ENCODE measurements at places on chromosomes 6 and 20.

DNA sequence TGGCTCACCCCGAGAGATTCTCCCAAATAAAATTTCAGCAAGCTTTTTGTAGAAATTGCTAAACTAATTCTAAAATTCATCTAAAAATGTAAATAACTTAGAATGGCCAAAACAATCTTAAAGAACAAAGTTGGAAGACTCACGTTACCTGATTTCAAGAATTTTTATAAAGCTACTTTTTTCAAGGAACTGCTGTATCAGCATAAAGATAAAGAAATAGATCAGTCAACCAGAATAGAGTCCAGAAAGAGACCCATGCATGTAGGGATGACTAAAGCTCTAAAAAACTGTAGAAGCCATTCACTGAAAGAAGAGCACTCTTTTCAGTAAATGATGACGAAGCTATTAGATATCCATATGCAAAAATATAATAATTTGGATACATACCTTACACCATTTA lies 652.1 kb downstream of the TBC1D32 start:
- no peak for DNase-seq

DNA sequence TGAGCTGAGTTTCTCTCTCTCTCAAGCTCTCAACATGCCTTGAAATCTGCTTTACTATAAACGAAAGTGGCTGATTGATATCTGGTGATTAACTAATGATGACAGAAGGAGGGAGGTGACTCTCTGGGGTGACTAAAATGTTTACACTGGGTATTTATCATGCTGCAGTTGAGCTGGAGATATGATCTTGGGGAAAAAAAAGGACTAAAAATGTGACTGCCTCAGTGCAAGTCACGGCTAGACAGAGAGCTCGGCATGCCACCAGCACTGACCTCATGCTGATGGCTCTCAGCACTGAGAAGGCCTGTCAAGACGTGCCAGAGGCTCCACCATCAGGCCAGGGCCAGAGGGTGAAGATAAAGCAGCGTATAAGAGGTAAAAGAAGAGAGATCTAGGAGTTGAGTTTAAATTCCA lies 103.1 kb upstream of the SPACA1 start:
- DNase-seq, result no peak

DNA sequence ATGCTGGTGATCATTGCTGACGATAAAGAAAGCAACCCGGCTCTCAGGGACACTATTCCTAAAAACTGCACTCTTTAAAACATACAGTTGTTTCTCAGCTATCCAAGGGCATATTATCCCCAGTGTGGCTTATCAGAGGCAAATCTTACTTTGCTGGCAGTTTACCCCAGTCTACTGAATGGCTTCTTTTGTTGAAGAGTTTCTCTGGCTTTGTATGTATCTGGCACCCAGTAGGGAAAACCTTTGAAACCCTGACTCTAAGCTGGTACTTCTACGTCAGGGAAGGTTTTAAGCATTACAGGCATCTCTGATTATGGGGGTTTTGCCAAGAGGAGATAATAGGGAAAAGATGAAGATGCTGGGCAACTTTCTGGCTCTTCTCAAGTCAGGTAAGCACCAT lies 637.6 kb upstream of the CHD6 start:
- no peak for DNase-seq

DNA sequence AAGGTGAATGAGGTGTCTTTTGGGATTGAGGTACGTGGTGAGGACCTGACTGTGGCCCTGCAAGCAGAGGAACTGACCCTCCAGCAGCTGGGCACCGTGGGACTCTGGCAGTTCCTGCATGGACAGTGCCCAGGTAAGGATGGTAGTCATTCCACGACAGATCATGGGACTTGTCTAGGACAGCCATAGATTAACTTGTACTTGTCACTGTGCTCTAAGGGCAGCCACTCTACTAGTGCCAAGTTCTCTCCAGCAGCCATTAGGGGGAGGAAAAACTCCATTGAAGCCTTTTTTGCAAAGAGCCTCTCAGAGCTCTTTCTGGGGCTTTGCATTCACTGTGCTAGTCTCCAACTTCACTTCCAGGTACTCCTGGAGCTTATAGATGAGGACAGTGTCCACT lies 20.4 kb downstream of the TAF11 start:
- no peak for DNase-seq

GRCh38 chr6:12097791-12098190 lies 85.7 kb downstream of the HIVEP1 start:
- no peak for DNase-seq

- DNase-seq, result no peak
These were observed 52.9 kb downstream of the UBR2 start for GRCh38 chr6:42616716-42617115.

GRCh38 chr6:27517928-27518787 lies 45.3 kb upstream of the ZNF184 start:
- no peak for DNase-seq

DNA sequence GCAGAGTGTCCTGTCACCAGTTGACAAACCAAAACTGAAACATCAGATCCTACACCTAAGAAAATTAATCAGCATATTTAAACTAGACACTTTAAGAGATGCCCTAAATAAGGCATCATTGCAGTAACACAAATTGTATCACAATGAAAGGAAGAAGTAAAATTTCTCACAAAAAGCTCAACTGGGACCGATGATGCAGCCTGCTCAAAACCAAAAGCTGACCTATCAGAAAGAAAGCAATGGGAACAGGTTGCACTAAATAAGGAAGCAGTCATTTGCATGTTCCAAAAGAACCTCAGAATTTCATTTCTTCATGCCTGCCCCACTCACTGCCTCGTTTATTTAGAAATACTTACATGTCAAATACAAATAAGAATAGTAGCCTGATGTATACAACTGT lies 12.1 kb downstream of the HIVEP2 start:
- no peak for DNase-seq

DNA sequence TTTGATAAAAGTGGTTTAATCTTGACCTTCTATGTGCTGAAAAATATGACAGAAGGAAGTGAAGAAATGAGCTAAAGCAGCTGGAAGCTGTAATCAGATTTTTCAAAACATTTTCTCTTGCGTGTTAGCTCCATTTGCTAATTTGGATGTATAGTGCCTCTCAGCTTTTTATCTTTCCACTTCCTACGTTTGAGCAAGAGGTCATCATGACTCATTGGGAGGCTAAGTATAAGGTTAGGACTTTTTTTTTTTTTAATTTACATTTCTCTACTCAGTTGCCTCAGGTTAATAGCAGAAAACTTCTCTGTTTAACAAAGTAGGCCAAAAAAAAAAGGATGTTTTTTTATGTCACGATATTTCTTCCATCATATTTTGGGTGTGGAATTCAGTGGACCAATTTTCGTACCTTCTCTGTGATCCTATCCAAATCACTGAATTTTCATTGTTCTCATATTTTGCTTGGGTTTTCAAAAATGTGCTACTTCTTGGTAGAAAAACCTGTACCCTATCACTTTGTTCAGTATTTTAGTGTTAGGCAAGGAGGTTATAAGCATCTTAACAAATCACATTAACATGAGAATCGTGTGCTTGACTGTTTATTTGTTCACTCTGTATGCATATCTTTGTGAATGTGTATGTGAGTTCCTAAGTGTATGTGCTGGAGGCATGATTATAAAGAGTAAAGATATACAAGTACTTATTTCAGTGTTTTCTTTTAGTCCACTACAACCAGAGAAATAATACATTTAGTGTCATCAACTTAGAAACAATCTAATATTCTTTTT lies 1028.3 kb upstream of the EYS start:
- no peak for DNase-seq

GRCh38 chr6:52759085-52759484 lies 4.2 kb downstream of the GSTA2 start:
- no peak for DNase-seq

DNA sequence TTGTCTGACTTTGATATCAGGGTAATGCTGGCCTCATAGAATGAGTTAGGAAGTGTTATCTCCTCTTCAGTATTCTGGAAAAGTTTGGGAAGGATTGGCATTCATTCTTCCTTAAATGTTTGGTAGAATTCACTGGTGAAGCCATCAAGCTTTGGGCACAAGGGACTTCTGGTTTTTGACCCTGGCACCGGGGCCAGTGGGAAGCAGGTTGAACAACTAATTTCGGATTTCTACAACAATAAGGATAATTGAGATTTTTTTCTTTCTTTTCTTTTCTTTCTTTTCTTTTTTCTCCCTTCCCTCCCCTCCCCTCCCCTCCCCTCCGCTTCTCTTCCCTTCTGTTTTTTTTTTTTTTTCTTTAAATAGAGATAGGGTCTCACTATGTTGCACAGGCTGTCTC lies 70.4 kb downstream of the EFCAB8 start:
- DNase-seq, result no peak

- DNase-seq, result no peak
These were observed 34.9 kb upstream of the PRDM1 start for GRCh38 chr6:106051226-106051625.

DNA sequence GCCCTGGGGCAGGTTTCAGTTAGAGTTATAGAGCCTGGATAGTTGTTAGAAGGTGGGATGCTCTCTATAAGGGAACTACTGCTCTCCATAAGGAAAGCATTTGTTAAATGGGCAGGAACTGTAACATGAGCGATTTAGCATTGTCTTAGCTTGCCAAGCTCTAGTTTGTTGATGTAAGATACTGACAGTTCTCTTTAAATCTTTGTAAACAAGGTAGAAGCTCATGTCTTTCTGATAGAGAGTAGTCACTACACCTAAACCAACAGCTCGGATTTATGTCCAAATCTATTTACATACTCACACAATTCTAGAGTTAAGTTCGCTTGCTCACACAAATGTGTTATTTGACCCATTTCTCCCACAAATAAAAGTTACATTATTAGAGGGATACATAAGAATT lies 87.3 kb downstream of the PLCB1 start:
- DNase-seq, result no peak

DNA sequence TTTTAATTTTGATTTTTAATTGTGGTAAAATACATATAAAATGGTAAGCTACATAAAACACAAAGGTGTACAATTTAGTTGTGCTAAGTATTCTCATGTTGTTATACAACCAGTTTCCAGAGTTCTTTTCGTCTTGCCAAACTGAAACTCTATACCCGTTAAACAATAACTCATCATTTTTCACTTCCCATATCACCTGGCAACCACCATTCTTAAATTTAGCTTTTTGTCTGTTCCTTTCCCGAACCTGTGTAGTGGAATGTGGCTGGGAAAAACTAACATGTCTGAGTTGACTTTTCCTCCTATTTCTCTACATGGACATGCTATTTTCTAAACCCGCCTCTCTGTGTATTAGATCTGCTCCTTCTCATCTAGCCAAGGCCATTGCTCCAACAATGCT lies 27.6 kb downstream of the RPRD1B start:
- DNase-seq, result no peak

DNA sequence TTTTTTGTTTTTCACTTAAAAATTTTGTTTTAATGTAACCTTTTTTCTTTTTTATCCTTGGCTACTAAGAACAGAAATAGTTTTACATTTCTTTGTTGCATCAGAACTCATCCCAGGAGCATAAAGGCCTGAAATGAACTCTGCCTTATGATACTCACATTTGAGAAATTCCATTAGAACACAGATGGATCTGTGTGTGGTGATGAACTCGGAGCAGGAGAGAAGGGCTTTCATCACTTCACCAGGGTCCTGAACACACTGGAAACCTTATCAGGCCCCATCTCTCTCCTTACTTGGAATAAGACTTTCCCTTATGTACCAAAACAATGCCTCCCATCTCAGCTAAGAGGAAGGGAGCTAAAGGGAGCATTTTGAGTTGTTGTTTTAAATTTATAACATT lies 139.4 kb downstream of the PHF3 start:
- no peak for DNase-seq

- no peak for DNase-seq
These were observed 6.2 kb downstream of the NCOA5 start for GRCh38 chr20:46083531-46084061.

GRCh38 chr6:90351696-90352095 lies 55.1 kb upstream of the BACH2 start:
- no peak for DNase-seq

DNA sequence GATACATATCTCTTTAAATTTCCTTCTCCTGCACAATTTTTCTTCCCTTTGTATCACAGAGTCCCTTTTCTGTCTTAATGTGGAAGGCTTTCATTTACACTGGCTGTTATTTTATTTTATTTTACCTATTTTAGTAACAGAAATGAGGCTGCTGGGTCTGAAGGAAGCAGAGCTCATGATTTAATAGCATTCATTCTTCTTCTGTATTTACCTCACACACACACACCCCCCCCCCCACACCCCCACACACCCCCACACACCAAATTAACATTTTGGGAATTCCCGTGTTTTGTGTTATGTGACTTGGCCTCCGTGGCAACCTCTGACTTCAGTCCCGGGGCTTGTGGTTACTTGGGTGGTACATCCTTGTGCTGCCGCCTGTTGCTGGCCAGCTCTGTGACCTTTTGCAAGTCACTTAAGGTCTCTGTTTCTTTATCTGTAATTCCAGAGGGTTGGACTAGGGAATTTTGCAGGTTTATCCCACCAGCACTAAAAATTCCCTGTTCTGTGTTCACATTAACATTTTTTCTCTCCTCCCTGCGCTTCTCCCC lies 108.8 kb downstream of the TIAM2 start:
- DNase-seq, result no peak

GRCh38 chr6:74117113-74117512 lies 421.1 kb downstream of the CD109 start:
- no peak for DNase-seq

- no peak for DNase-seq
These were observed 10.6 kb downstream of the CTCFL start for GRCh38 chr20:57514273-57514751.

GRCh38 chr6:75802366-75802765 lies 53.3 kb downstream of the MYO6 start:
- DNase-seq, result no peak

DNA sequence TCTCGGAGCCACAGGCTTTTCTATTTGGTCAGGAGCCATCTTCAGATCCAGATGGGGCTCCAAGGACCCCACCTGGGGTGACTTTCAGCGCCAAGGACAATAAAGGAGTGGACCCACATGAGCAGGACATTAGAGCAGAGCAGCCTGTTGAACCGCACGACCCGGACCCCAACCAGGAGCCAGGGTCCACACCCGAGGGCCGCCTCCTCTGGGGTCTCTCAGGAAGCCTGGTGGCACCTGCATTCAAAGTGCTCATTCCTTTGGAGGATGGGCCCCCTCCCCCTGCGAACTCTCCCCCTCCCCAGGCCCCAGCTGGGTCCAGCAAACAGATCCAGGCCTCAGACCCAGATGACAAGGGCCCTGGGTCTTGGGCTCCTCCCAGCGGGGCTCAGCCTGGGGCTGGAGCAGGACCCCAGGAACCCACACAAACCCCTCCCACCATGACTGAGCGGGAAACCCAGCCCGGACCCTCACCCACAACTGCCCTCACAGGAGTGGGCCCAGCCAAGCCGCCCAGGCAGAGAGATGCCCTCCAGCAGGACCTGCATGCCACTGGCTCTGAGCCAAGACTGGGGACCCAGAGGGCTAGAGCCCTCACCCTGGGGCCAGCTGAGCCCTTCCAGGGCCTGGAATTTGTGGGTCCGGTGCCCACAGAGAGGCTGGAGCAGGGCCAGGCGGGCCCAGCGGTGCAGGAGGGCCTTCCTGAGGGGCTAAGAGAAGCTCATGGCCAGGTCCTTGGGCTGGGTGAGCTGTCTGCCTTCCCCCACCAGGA lies 23.9 kb downstream of the RAB44 start:
- DNase-seq, result no peak

GRCh38 chr6:81808851-81809570 lies 56.5 kb upstream of the TENT5A start:
- no peak for DNase-seq

All from coronary artery (tissue), 2 donors.